Glutamatergic neuron (in vitro differentiated cells): ENCODE measurements at places on chromosomes 7 and 10.

GRCh38 chr7:143049362-143049761 is 2.8 kb upstream of the OR6V1 start:
- no peaks in the 10 kb centered on the region for H3K36me3 ChIP-seq
- H3K4me3 ChIP-seq, result no peak overlapping the region
- H3K27ac ChIP-seq, result no peak overlapping the region
- H3K4me1 ChIP-seq, result no peaks in the 10 kb centered on the region
- DNase-seq, result no peak

- H3K4me1 ChIP-seq, result no peaks in the 10 kb centered on the region
- H3K27ac ChIP-seq, result no peak overlapping the region
- no peaks in the 10 kb centered on the region for H3K36me3 ChIP-seq
- H3K4me3 ChIP-seq, result no peak overlapping the region
- DNase-seq, result no peak
- peaks cover 6% of the 10 kb centered on the region for H3K27me3 ChIP-seq
Measured at GRCh38 chr10:32253821-32254220, 93.1 kb downstream of the EPC1 start.

- DNase-seq, result no peak
- H3K4me3 ChIP-seq, result peak overlapping the region; percentile 25
- H3K36me3 ChIP-seq, result no peaks in the 10 kb centered on the region
Measured at GRCh38 chr10:126468467-126468866, 80.2 kb upstream of the ADAM12 start.

- H3K36me3 ChIP-seq, result no peaks in the 10 kb centered on the region
- H3K27ac ChIP-seq, result no peak overlapping the region
- no peaks in the 10 kb centered on the region for H3K4me1 ChIP-seq
- DNase-seq, result no peak
- H3K4me3 ChIP-seq, result no peak overlapping the region
Measured at GRCh38 chr7:75762350-75762917, 9.6 kb downstream of the CCL26 start.

DNA sequence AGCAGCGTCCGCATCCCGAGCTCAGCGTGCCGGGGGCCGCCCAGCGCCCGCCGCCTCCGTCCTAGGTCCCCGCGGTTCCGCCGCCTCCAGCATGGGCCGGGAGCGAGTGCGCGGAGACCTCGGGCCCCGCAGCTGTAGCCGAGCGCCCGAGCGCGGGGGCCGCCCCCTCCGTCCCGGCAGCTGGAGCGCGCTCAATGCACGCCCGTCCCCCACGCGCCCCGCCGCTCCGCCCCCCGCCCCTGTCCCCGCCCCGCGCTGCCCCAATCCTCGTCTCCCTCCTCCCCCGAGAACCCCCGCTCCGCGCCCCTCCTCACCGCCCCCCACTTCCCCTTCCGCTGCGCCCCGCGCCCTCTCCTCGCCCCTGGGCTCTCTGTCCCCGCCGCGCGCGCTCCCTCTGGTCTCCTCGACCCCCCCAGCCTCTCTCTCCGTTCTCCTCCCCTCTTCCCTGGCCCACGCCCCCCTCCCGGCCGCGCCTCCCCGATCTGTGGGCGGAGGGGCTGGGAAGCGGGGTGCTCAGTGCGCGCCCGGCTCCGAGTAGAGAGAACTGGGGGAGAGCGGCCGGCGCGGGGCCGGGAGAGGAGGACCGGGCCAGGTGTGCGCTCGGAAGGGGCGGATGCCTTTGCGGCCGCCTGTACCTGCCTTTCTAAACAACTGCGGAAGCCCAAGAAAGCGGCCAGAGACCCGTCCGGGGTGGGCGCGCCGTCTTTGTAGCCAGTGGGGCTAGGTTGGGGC is at the start of gene VIPR2:
Gene VIPR2, minus strand, starts transcription at position 110 of the 732 bp plus-strand sequence. Its CDS starts 96 bp downstream, at position 14.
- peaks cover 2% of the 10 kb centered on the region for H3K4me1 ChIP-seq
- peak within 1 kb of the TSS; percentile 85 for H3K4me3 ChIP-seq
- no peaks in the 10 kb centered on the region for H3K36me3 ChIP-seq

GRCh38 chr7:87342231-87342630 is 3.2 kb upstream of the CROT start:
- no peak for DNase-seq
- H3K36me3 ChIP-seq, result peaks cover 4% of the 10 kb centered on the region
- no peak overlapping the region for H3K4me3 ChIP-seq
- H3K4me1 ChIP-seq, result peaks cover 6% of the 10 kb centered on the region
- peaks cover 4% of the 10 kb centered on the region for H3K27me3 ChIP-seq

DNA sequence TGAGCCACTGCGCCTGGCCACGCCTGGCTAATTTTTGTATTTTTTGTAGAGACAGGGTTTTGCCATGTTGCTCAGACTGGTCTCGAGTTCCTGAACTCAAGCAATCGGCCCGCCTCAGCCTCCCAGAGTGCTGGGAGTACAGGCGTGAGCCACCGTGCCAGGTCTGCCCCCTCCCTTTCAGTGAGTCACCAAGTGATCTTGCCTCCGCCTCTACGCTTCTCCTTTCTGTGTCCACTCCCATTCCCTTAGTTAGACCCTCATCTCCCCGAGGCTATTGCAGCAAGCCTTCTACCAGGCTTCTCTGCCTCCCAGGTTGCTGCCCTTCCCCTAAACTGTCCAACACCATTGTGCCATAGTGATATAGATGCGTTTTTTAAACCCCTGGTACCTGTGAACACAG is 32.9 kb downstream of the CDC123 start:
- no peak overlapping the region for H3K4me3 ChIP-seq
- peaks cover 13% of the 10 kb centered on the region for H3K4me1 ChIP-seq
- DNase-seq, result no peak
- peak overlapping the region; percentile 81 for H3K27ac ChIP-seq
- H3K27me3 ChIP-seq, result no peaks in the 10 kb centered on the region

- peaks cover 5% of the 10 kb centered on the region for H3K36me3 ChIP-seq
- no peak overlapping the region for H3K27ac ChIP-seq
- no peaks in the 10 kb centered on the region for H3K27me3 ChIP-seq
- no peak overlapping the region for H3K4me3 ChIP-seq
Measured at GRCh38 chr10:44317856-44318255, 67.0 kb downstream of the CXCL12 start.

- no peaks in the 10 kb centered on the region for H3K36me3 ChIP-seq
- H3K4me3 ChIP-seq, result no peak overlapping the region
- H3K27me3 ChIP-seq, result no peaks in the 10 kb centered on the region
- no peak for DNase-seq
Measured at GRCh38 chr7:121793716-121794115, 79.2 kb upstream of the PTPRZ1 start.

GRCh38 chr7:134694767-134695166 is 48.1 kb downstream of the BPGM start:
- H3K27me3 ChIP-seq, result peaks cover 5% of the 10 kb centered on the region
- H3K36me3 ChIP-seq, result peaks cover 4% of the 10 kb centered on the region
- H3K4me1 ChIP-seq, result no peaks in the 10 kb centered on the region

DNA sequence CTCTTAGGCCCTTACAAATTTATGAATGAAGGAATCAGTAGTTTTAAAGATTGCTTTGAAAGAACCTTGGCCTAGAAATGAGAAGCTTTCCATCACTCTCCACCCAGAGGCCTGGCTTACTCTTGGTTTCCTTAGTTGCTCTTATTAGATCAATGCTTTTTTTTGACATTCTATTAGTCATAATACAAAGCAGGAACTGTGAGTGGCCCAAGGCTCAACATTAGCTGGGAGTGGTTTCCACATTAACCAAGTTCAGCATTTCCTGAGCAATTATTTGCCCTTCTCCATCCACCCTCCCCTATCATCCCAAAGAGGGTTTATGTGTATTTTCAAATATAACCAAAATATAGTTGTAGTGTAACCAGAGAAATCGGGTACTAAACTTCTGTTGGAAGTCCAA is 103.4 kb upstream of the FAM204A start:
- no peaks in the 10 kb centered on the region for H3K4me1 ChIP-seq
- H3K36me3 ChIP-seq, result no peaks in the 10 kb centered on the region
- H3K27me3 ChIP-seq, result no peaks in the 10 kb centered on the region
- H3K27ac ChIP-seq, result no peak overlapping the region
- no peak for DNase-seq
